ENCODE measurements at places on chromosomes 7 and 10.

- DNase-seq: no peak
Observed at GRCh38 chr7:17622451-17622850, 317.8 kb downstream of the SNX13 start.

- DNase-seq: no peak
Observed at GRCh38 chr10:117137031-117137910, 799 bp downstream of the VAX1 start.

- no peak for DNase-seq
Observed at GRCh38 chr10:120969219-120969645, 118.1 kb downstream of the WDR11 start.

DNA sequence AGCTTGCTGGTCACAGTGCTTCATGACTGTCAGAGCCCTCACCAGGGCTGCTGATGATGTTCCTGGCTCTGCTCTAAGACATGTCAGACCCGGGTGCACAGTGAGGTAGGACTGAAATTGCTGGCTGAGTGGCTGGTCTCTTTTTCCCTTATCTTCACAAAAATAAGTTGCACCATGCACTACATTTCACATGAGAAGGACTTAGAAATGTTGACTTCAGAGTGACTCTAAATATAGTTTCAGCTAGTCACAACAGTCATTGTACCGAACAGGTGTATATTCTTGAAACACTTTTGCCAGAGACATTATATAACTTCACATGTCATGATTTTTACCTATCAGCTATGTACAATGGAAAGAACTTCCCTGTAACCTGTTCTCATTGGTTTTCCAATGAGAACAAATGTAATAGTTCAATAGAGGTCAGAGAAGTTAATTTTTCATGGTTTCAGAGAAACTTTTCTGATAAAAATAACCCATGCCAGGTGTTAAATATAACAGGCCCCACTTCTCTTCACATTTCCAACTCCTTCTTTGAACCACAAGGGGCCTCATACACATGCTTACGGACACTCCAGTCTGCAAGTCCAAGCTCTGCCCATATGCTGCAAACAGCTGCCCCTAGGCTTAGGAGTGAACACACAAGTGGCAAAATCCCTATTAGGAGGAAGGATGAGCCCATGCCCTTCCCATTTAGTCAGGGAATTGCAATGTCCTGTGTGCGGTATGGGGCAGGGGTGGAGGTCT, 115.6 kb downstream of the CDK6 start:
- DNase-seq: no peak

- DNase-seq: no peak
Observed at GRCh38 chr10:71070741-71071140, 141.6 kb upstream of the UNC5B start.

- DNase-seq: no peak
Observed at GRCh38 chr7:69020536-69020935, 577.7 kb upstream of the AUTS2 start.

GRCh38 chr7:33736521-33737221, 168.7 kb upstream of the BMPER start:
- no peak for DNase-seq

DNA sequence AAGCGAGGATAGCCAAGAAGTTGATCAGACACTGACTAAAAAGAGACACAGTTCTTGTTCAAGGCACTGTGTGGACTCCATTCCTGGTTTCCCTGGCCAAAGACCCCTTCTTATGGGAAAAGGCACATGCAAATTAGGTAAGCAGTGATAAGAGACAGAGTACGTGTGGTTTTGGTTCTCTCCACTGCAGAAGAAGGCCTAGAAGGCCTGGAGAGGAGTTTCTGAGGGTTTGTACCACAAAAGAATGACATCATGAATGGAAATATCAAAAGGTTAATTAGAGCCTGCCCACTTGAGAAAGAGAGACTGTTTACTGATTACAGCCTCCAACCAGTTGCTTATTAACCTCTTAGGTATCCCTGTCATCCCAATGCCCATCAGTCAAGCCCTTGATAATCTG, 137.5 kb downstream of the ZNF365 start:
- DNase-seq: no peak

GRCh38 chr7:129574487-129574886, 37.0 kb upstream of the NRF1 start:
- no peak for DNase-seq

DNA sequence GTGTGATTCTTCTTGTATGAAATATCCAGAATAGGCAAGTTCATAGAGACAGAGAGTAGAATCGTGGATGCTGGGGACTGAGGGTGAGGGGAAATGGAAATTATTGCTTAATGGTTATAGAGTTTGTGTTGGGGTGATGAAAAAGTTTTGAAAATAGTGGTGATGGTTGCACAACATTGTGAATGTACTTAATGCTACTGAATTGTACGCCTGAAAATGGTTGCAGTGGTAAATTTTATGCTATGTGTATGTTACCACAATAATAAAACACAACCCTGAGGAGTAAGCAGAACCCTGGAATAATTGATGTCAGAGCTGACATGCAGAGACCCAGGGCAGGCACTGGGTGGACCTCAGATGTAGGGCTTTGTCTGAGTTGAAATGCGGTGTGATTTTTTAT, 57.6 kb downstream of the TACR2 start:
- DNase-seq: no peak
